Thymus (tissue), 14 donors: ENCODE measurements at places on chromosomes 16 and 17. TPM values are rescaled to one million over a fixed set of nuclear protein-coding genes. Genes with fewer than 3 reads are reported as not detected.

Gene ASPHD1
- polyA plus RNA-seq, result 0.46 TPM

Gene NEUROD2
- 0.14 TPM for polyA plus RNA-seq

Gene CD300LG
- 5.7 TPM for polyA plus RNA-seq

- no peaks in the 10 kb centered on the region for H3K36me3 ChIP-seq
- H3K27me3 ChIP-seq, result no peaks in the 10 kb centered on the region
- peaks cover 3% of the 10 kb centered on the region for H3K4me1 ChIP-seq
- DNase-seq, result no peak
- no peak overlapping the region for H3K4me3 ChIP-seq
- no peak overlapping the region for H3K27ac ChIP-seq
Measured at GRCh38 chr17:67769231-67769630, 51.5 kb downstream of the NOL11 start.

Gene GSDMA
- 1.7 TPM for polyA plus RNA-seq

Gene LGALS9B
- polyA plus RNA-seq, result 0.09 TPM

Gene TP53TG3F
- polyA plus RNA-seq, result not detected

DNA sequence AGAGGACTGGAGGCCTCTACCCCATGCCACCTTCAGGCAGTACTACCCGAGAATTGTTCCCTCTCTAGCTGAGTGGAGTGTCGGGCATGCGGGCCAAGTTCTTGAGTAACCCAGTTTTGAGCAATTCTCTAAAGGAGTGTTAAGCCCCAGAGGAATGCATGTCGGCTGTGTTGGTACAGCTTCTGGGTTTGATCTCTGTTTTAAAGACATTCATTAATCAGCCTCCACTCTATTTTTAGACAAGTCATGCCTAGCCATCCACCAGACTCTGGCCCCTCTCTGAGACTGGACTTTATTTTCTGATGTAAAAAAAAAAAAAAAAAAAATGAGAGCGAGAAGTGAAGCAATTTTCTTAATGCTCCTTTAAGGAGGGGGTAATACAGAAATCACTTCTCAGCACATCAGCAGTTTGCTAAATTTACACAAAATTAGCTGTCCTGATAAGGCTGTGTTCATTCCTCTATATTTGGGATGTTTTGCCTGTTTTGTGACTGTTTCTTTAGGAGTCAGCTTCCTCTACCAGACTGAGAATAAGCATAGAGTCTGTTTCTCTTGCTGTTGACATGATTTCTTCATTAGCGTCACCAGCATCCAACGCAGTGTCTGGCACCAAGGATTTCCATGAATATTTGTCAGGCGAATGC, 88.7 kb downstream of the AXIN2 start:
- H3K4me3 ChIP-seq, result no peak overlapping the region
- no peak for DNase-seq
- no peaks in the 10 kb centered on the region for H3K36me3 ChIP-seq
- no peaks in the 10 kb centered on the region for H3K4me1 ChIP-seq

- H3K27ac ChIP-seq, result no peak overlapping the region
- no peak overlapping the region for H3K4me3 ChIP-seq
- H3K36me3 ChIP-seq, result no peaks in the 10 kb centered on the region
- H3K27me3 ChIP-seq, result no peaks in the 10 kb centered on the region
- no peak for DNase-seq
Measured at GRCh38 chr17:57889892-57890856, 40.3 kb upstream of the MRPS23 start.

Gene FAM171A2
- polyA plus RNA-seq, result 0.39 TPM

Gene SOCS1
- 109 TPM for polyA plus RNA-seq

- no peak overlapping the region for H3K27ac ChIP-seq
- DNase-seq, result no peak
- H3K4me3 ChIP-seq, result no peak overlapping the region
- H3K27me3 ChIP-seq, result no peaks in the 10 kb centered on the region
- H3K4me1 ChIP-seq, result no peaks in the 10 kb centered on the region
Measured at GRCh38 chr17:79671085-79671694, 59.6 kb upstream of the ENPP7 start.

- no peak for DNase-seq
- no peaks in the 10 kb centered on the region for H3K4me1 ChIP-seq
- no peak overlapping the region for H3K27ac ChIP-seq
- H3K36me3 ChIP-seq, result no peaks in the 10 kb centered on the region
Measured at GRCh38 chr17:63314761-63315160, 131.3 kb downstream of the CYB561 start.

Gene GGT6
- polyA plus RNA-seq, result 3.7 TPM

DNA sequence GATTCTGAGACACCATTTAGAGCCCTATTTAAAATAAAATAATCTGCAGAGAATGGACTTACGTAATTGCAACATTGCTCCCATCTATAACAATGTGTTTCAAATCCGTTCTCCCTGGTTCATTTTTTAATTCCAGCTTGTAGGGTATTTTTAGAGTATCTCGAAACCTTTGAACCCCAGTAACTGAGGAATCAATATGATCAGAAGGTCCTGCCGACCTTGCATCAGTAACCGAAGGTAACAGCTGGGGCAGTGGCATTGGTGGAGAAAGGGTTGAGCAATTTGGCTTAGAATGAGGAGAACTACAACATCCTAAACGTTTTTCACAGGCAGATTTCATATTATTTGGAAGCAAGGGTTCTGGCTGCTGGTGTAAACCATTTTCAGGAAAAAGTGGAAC, 49.3 kb downstream of the N4BP1 start:
- H3K36me3 ChIP-seq, result peaks cover 6% of the 10 kb centered on the region
- no peak overlapping the region for H3K27ac ChIP-seq
- no peaks in the 10 kb centered on the region for H3K27me3 ChIP-seq
- no peak overlapping the region for H3K4me3 ChIP-seq

Gene VMO1
- 30.6 TPM for polyA plus RNA-seq

DNA sequence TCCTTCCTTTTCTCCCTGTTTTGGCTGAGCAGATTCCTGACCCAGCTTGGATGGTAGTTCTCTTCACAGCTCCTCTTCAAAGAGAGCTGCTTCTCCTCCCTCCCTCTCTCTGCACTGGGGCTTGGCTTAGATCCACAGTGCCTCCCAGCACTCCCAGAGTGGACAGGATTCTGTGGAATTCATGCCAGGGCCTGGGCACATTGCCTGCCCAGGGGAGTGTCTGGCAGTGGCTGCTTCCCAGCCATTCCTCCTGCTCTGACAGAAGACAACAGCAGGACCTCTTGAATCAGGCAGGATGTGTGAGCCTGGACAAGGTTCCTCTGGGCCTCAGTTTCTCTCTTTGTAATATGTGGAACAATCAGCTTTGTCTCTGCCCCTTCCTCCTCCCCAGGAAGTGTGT, 4.5 kb upstream of the MMP28 start:
- H3K36me3 ChIP-seq, result no peaks in the 10 kb centered on the region
- H3K27ac ChIP-seq, result no peak overlapping the region
- peaks cover 17% of the 10 kb centered on the region for H3K4me1 ChIP-seq
- no peak overlapping the region for H3K4me3 ChIP-seq

- H3K27me3 ChIP-seq, result no peaks in the 10 kb centered on the region
- DNase-seq, result no peak
- no peaks in the 10 kb centered on the region for H3K36me3 ChIP-seq
- H3K4me1 ChIP-seq, result no peaks in the 10 kb centered on the region
Measured at GRCh38 chr16:53714205-53715022, 10.5 kb downstream of the FTO start.

GRCh38 chr17:58275417-58275816, 5.3 kb downstream of the MPO start:
- no peak overlapping the region for H3K4me3 ChIP-seq
- no peak overlapping the region for H3K27ac ChIP-seq
- no peaks in the 10 kb centered on the region for H3K36me3 ChIP-seq
- no peaks in the 10 kb centered on the region for H3K27me3 ChIP-seq
- no peak for DNase-seq

Gene RASL10B
- polyA plus RNA-seq, result 0.80 TPM

DNA sequence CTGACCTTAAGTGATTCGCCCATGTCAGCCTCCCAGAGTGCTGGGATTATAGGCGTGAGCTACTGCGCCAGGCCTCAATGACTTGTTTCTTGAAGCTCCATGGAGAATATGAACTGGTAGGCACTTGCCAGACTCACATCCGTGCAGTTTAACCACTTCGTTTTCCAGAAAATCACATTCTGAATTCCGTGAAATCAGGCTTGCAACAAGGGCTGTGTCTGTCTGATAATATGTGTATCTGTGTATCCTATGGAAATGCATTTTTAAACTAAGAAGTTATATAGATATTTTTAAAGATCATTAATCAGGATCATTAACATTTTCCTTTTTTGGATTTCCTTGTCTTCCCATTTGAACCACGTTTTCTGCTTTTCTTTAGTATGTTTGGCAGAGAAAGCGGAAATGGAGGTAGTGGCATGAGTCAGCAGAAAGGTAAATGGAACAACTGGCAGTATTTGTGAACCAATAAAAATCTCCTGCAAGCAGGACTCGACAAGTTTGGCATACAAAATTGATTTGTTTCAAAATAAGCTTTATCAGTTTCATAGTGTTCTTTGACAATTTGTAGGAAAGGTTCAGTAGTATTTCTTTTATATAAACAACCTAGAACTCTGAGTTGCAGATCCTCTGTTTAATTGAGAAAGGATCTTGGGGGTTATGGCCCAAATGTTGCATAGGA, 33.0 kb downstream of the USP10 start:
- H3K4me1 ChIP-seq, result peaks cover 19% of the 10 kb centered on the region
- no peak overlapping the region for H3K27ac ChIP-seq
- H3K36me3 ChIP-seq, result peaks cover 4% of the 10 kb centered on the region
- H3K4me3 ChIP-seq, result no peak overlapping the region

- H3K27ac ChIP-seq, result no peak overlapping the region
- H3K27me3 ChIP-seq, result no peaks in the 10 kb centered on the region
- no peak for DNase-seq
- no peaks in the 10 kb centered on the region for H3K36me3 ChIP-seq
- H3K4me1 ChIP-seq, result no peaks in the 10 kb centered on the region
Measured at GRCh38 chr17:21339011-21339410, 37.1 kb upstream of the KCNJ12 start.

Gene NUPR1
- 294 TPM for polyA plus RNA-seq

GRCh38 chr16:52518884-52519283, 28.1 kb downstream of the TOX3 start:
- no peaks in the 10 kb centered on the region for H3K4me1 ChIP-seq
- DNase-seq, result no peak
- H3K36me3 ChIP-seq, result no peaks in the 10 kb centered on the region
- H3K27ac ChIP-seq, result no peak overlapping the region
- H3K4me3 ChIP-seq, result no peak overlapping the region

GRCh38 chr17:72600934-72601333, 480.1 kb downstream of the SOX9 start:
- H3K4me3 ChIP-seq, result no peak overlapping the region
- no peaks in the 10 kb centered on the region for H3K27me3 ChIP-seq
- H3K27ac ChIP-seq, result no peak overlapping the region
- DNase-seq, result no peak

GRCh38 chr17:30031214-30031869, 85.3 kb upstream of the NSRP1 start:
- no peak overlapping the region for H3K4me3 ChIP-seq
- no peaks in the 10 kb centered on the region for H3K27me3 ChIP-seq
- H3K4me1 ChIP-seq, result no peaks in the 10 kb centered on the region
- no peaks in the 10 kb centered on the region for H3K36me3 ChIP-seq
- H3K27ac ChIP-seq, result no peak overlapping the region
- no peak for DNase-seq
